ENCODE measurements at places on chromosomes 7 and 10.

DNA sequence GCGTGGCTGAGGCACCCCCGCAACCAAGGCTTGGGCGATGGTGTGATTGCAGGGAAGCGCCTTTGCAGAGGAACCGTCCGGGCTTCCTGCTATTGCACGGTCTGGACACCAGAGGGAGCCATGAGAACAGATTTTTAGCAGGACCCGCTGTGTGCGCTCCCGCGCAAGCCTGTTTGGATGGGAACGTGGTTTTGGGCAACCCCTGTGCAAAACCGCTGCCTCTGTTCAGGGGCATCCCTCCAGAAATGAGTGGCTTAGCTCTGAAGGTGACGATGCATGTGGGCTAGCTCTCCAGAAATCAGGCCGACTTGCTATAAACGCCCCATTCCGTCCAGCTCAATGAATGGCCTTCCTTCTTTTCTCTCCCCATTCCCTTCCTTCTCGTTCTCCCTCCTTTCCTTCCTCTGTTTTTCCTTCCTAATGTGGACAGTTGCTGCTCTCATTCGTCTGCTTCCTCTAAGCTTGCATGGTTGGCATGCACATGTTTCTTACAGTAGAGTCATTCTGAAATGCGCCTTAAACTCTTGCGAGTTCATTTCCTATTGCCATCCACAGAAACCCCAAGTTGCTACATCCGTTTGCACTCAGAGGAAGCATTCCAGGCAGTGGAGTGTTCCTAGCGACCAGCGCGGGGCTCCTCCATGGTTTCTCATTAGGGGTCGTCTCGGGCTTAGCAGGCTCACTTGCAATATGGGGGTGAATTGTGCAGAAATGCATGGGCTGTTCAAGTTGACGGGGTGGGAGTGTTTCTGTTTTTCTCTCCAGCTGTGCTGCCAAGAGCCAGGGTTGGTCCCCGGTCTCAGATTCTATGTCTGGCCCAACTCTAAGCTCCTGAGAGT is 302.5 kb upstream of the GALNT17 start:
- peaks cover 12% of the 10 kb centered on the region for H3K4me1 ChIP-seq
- peak overlapping the region; percentile 18 for H3K4me3 ChIP-seq
- H3K27me3 ChIP-seq, result no peaks in the 10 kb centered on the region
- peak; percentile 50 for DNase-seq
- H3K36me3 ChIP-seq, result no peaks in the 10 kb centered on the region
- no peak overlapping the region for H3K27ac ChIP-seq

- H3K36me3 ChIP-seq, result peaks cover 11% of the 10 kb centered on the region
- H3K4me3 ChIP-seq, result no peak overlapping the region
- no peaks in the 10 kb centered on the region for H3K27me3 ChIP-seq
- H3K27ac ChIP-seq, result no peak overlapping the region
These were observed 27.3 kb downstream of the SLC35B4 start for GRCh38 chr7:134289423-134289822.

DNA sequence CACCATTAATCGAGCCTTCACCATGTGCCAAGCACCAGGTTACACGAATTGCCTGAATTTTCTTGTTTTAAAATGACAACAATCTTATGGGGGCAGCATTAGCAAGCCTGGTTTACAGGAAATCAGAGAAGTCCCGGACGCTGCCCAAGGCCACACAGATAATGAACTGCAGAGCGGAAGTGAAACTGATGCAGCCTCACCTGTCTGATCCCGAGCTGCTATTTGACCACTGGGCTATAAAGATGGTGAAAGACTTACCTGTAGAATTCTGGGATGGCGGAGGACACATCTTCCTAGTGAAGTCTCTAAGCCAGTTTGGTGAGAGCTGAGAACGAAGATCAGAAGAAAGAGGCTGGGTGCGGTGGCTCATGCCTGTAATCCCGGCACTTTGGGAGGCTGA is 21.7 kb upstream of the GALNTL5 start:
- peaks cover 7% of the 10 kb centered on the region for H3K4me1 ChIP-seq
- H3K27me3 ChIP-seq, result no peaks in the 10 kb centered on the region
- DNase-seq, result no peak
- H3K4me3 ChIP-seq, result no peak overlapping the region
- H3K36me3 ChIP-seq, result no peaks in the 10 kb centered on the region

DNA sequence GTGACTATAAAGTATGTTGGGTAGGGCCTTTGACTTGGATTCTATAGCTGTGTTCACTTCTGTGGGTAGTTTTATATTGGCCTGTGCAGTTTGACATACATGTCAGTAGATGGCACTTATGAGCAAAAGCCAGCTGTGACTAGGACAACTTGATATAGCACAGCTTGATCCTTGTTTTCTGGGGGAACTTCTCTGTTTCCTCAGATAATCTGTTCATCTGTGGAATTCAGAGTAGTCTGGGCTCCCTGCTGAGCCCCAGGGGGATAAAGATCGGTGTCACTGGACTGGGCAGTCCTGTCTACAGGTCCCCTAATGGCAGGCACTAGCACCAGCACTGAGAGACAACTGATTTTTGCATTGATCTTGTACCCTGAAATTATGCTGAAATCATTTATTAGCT is 25.4 kb downstream of the CYP2C9 start:
- no peak overlapping the region for H3K4me3 ChIP-seq
- no peaks in the 10 kb centered on the region for H3K27me3 ChIP-seq
- H3K4me1 ChIP-seq, result no peaks in the 10 kb centered on the region
- H3K27ac ChIP-seq, result no peak overlapping the region
- DNase-seq, result no peak

GRCh38 chr10:102004376-102004775 is 51.6 kb downstream of the ARMH3 start:
- no peaks in the 10 kb centered on the region for H3K27me3 ChIP-seq
- H3K4me1 ChIP-seq, result peaks cover 5% of the 10 kb centered on the region
- H3K27ac ChIP-seq, result no peak overlapping the region
- H3K36me3 ChIP-seq, result peaks cover 70% of the 10 kb centered on the region

DNA sequence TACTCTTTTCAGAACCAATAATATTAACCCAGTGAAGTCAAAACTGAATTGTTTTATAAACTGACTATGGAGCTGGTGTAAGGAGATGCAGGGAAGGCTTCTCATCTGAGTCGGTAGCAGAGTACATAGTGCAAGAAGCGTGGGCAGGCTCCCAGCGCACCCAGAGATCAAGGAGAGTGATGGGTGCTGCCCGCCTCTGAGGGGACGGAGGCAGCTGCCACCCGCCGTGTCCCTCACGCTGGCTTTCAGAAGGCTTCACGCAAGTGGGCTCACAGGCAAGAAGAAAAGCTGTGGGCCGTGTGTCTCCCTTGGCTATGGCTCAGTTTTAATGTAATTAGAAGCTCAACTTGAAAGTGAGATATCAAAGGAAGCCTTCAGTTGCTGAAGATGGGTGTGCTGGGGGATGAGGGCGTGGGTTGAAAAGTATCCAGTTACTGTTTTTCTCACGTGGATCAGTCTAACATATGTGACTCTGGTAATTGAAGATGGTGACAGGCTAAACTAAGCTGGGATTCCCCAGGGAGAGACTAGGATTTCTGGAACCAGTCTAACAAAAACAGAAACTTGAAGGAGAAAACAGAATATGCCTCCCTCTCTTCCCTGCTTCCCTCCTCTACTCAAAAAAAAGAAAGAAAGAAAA is 159.9 kb downstream of the MGMT start:
- peak; percentile 39 for DNase-seq
- no peaks in the 10 kb centered on the region for H3K4me1 ChIP-seq
- no peak overlapping the region for H3K4me3 ChIP-seq
- H3K27me3 ChIP-seq, result no peaks in the 10 kb centered on the region
- no peak overlapping the region for H3K27ac ChIP-seq

DNA sequence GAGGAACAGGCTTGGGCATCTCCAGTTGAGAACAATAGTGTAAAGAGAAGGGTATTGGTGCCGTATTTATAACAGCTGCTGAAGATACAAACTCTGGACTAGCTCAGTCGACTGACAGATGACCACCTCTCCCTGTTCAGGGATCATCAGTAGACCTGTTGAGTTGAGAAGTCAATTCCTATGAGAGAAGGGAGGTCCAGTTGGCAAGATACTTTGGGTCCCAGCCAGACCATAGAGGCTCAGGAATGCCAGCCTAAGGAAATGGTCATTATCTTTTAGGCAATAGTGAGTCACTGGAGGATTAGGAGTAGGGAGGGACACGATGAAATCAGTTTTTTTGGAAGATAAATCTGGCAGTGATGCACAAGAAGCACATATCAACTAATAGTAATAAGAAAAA is 202.9 kb downstream of the TRIL start:
- no peak overlapping the region for H3K4me3 ChIP-seq
- H3K4me1 ChIP-seq, result no peaks in the 10 kb centered on the region

DNA sequence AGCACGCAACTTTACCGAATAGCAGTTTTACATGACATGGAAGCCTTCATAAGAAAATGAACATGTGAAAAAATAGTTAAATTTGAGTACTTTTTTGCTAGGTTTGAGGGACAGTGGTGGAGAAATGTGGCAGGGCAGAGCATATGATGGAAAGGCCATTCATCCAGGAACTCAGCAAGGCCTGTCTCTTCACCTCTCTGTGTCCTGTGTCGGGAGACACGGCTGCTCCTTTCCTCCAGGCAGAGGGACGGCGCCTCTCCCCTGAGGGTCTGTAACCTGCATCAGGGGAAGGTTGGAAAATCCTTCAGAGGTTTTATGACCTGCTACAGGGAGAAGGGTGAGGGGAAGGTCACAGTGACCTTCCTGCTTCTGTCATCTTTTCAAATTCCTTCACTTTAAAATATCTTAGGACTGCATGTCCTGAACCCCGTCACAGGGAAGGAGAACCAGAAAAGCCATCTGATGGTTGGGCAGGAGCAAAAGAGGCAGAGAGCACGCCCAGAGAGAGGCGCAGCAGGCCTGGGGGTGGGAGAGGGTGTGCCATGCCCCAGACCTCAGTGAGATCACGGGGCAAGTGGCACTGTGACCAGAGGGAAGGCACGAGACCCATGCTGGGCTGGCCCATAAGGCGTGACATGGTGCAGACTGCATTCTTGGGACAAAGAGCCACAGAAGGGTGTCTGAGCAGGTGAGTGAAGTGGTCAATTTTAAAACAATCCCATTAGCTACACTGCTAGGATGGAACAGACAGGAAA is 44.0 kb downstream of the GSDME start:
- no peaks in the 10 kb centered on the region for H3K27me3 ChIP-seq
- no peaks in the 10 kb centered on the region for H3K4me1 ChIP-seq
- no peaks in the 10 kb centered on the region for H3K36me3 ChIP-seq

DNA sequence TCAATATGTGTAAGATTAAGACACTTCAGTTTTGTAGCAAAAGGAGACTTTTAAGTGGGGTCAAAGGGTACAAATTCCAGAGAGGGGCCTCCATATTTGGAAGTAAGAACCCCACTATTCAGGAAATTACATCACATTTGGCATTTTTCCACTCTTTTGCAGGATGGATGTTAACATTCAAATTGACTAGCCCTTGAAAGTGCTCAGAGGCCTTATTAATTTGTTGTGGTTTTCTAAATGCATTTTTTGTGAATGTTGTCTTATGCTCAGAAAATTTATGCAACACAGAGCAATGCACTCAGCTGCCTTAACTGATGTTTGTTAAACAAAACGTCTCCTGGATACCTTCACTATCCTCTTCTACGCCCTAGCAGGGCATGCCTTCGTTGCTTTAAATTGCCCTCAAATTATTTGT is 50.9 kb upstream of the PDLIM1 start:
- H3K27me3 ChIP-seq, result no peaks in the 10 kb centered on the region
- peaks cover 3% of the 10 kb centered on the region for H3K36me3 ChIP-seq
- no peaks in the 10 kb centered on the region for H3K4me1 ChIP-seq

- no peak overlapping the region for H3K4me3 ChIP-seq
- H3K36me3 ChIP-seq, result no peaks in the 10 kb centered on the region
- no peak overlapping the region for H3K27ac ChIP-seq
- no peaks in the 10 kb centered on the region for H3K27me3 ChIP-seq
- H3K4me1 ChIP-seq, result peaks cover under 1% of the 10 kb centered on the region
These were observed 85.1 kb downstream of the EEPD1 start for GRCh38 chr7:36238138-36238537.

DNA sequence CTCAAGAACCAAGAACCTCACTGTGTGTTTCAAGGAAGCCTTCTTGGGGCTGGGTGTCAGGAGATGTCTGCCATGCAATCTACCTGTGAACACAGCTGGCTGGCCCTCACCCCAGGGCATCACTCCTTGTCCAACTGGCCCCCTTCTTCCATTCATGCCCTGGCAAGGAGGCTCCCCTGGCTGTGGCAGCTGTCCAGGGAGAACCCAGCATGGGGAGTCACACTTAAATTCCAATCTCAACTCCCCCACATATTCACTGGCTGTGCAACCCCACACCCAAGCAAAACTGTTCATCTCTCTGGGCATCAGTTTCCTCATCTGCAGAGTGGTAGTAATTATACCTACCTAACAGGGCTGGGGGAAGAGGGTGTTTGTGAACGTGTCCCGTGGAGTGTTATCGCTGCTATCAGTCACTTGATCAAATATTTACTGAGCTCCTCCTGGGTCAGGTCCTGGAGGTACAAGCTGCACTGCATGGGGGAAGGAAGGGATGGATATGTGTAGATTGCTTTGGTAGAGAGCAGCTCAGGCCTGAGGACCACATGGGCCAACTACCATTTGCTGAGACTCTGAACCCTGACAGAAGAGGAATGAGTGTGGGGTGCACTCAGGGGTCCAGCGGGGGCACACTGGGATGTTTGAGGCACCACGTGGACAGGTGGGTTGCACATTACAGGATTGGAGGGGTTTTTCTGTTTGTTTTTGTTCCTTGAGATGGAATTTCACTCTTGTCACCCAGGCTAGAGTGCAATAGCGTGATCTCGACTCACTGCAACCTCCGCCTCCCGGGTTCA is 2.1 kb upstream of the GPRIN2 start:
- peak; percentile 32 for DNase-seq
- no peak overlapping the region for H3K27ac ChIP-seq
- H3K27me3 ChIP-seq, result peaks cover 23% of the 10 kb centered on the region
- H3K4me1 ChIP-seq, result peaks cover 15% of the 10 kb centered on the region
- no peaks in the 10 kb centered on the region for H3K36me3 ChIP-seq
- H3K4me3 ChIP-seq, result no peak overlapping the region

DNA sequence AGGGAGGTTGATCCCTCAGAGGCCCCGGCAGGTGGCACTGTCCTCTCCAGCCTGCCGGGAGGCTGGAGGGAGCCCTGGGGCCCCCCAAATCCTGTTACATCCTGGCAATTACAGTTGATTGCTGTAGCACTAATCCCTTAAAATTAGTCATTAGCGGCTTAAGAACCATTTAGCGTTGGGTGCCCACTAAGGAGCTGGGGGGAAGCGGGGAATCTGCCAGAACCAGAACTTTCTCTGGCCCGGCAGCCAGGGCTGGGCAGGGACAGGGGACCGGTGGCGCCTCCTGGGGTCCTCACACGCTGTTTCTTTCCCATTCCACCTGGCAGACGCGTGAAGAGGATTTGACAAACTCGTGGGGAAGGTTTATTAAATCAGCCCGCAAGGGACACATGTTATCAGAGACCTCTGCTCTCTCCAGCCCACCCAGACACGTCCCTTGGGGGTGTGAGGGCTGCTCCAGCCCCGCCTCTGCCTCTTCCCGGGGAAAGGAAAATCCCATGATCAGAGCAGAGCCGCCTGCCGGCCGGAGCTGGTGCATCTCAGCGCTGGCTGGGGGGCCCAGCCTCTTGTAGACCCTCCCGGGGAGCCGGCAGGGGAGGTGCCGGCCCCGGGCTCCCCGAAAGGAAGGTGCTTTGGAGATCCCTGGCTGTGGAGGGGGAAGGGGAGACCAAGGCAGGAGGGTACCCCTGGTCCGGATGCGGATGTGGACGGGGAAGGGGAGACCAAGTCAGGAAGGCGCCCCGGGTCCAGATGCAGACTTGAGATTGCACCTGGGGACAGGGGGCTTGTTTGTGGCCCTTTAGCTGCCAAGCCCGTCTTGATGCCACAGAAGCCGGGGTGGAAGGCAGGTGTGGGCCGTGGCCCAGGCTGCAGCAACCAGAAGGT is 142.7 kb downstream of the ELFN1 start:
- no peak overlapping the region for H3K4me3 ChIP-seq
- no peaks in the 10 kb centered on the region for H3K27me3 ChIP-seq
- no peak overlapping the region for H3K27ac ChIP-seq

- H3K4me3 ChIP-seq, result peak overlapping the region; percentile 80
- DNase-seq, result peak; percentile 51
- peaks cover 79% of the 10 kb centered on the region for H3K4me1 ChIP-seq
- H3K36me3 ChIP-seq, result no peaks in the 10 kb centered on the region
- peak overlapping the region; percentile 83 for H3K27ac ChIP-seq
These were observed 572 bp downstream of the CHST12 start for GRCh38 chr7:2403718-2404648.
